ENCODE measurements at places on chromosomes 4 and X.

DNA sequence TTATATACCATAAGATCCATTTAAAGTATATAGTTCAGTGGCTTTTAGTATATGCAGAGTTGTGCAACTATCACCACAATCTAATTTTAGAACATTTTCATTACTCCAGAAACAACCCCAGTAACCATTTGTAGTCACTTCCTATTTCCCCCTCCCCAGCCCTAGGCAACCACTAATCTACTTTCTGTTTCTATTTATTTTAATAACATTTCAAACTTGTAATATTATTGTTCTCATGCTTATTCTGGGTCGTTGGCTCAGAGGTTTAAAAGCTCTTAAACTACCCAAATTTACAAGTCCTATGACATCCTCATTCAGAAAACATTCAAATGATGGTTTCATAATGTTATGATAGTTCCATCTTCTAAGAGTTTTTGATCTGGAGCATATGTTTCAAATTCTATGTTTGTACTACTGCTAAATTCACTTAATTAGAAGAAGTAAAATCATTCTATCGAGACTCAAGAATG, 18.4 kb downstream of the XIAP start:
- DNase-seq: no peak

DNA sequence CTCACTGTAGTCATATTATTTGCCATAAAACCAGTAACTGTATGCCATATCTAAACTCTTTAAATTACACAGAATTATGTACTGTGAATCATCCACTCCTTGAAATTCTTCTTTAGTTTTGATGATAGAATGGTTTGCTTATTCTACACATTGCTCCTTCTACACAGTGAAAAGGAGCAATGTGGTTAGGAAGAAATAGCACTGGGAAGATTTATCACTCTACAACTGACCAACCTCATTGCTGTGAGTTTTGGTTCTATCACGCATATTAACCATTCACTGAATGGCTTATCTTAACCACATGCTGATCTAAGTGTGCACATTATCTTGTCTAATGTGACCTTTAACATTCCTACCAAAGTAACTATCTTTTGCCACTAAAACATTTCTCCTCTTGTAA, 415.7 kb upstream of the NDST4 start:
- no peak for DNase-seq

DNA sequence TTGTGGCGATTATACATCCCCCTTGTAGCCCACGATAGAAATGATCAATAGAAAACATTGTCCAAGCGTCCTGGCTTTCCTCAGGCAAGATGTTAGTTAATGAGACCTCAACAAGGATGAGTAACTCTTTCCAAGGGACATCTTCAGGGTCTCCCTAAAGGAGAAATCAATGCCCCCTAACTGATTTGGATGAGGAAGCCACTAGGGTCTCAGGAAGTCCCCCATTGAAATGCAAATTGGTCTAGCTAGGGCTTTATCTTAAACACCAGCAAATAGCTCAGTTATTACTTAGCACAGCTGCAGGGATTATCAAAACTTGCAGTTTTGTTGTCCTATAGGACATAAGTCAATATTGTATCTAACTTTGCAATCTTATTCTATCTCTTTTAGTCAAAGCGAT, 721.5 kb downstream of the IL1RAPL1 start:
- no peak for DNase-seq

DNA sequence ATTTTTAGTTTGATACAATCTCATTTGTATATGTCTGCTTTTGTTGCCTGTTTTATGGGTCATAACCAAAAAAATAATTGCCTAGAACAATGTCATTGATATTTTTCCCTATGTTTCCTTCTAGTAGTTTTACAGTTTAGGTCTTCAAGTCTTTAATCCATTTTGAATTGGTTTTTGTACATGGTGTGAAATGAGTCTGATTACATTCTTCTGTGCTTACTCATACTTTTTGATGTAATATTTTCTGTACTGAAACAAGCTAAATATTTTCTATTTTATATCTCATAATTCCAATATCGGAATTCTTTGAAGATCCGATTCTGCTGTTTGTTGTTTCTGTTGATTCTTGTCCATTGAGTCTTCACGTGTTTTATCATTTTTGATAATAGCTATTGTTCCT, 10.6 kb downstream of the TMEM156 start:
- no peak for DNase-seq

- no peak for DNase-seq
These were observed 24.8 kb downstream of the SLC2A9 start for GRCh38 chr4:9996319-9997110.

DNA sequence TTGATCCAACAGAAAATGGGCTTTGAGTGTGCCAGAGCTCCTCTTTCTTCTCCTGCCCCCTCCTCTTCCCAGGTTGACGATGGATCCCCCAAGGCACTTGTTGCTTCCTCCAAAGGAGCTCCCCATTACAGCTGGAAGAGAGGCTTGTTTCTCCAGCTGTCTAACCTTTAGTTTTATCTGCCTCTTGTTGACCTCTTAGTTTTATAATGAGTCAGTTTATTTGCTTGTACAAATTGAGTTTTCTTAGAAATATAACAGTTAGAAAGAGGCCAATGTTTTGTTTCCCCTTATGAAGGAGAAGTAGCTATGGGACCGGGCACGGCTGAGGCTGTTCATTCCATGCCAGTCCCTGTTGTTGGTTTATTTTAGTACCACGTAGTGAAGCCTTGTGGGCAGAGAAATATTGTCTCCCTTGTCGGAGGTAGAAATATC, 158.2 kb downstream of the SPRY1 start:
- DNase-seq: no peak

Data from HL-60 (cell line).